ENCODE measurements at places on chromosomes 6 and 20.

GRCh38 chr6:15305496-15305895 is 59.6 kb downstream of the JARID2 start:
- no peak for DNase-seq
- peaks cover 36% of the 10 kb centered on the region for H3K4me1 ChIP-seq
- H3K27ac ChIP-seq = no peak overlapping the region
- no peaks in the 10 kb centered on the region for H3K27me3 ChIP-seq
- no peak overlapping the region for H3K4me3 ChIP-seq

DNA sequence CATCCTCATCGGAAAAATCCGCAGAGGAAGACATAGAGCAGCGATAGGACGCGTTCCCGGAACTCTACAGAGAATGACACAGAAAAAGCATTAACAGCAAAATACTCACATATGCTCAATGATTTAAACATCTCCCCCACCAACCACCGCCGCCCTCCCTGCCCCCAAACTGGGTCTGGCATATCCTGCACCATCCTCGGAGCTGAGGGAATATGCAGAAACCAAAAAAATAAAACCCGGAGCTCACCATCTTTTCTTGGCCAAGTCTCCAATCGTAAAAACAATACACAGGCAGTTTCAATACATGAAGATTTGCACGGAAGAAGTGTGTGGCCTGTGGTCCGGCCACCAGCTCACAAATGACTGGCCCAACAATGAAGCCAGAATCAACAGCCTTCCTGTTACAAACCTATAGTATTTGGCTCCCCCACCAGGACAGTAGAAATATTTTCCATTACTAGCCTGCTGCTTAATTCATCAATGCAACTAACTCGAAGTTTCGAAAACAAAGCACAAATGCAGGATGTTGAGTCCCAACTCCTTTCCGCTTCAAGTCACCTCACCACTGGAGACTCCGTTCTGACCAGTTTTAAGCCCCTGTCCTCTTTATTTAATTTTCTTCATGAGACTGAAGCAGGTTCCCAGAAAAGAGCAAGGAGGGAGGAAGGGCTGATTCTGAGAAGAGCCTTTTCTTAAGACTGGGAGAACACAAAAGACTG is 103.2 kb upstream of the BEND6 start:
- H3K4me3 ChIP-seq = peak overlapping the region; percentile 10
- no peaks in the 10 kb centered on the region for H3K36me3 ChIP-seq
- H3K27ac ChIP-seq = no peak overlapping the region
- no peaks in the 10 kb centered on the region for H3K4me1 ChIP-seq

DNA sequence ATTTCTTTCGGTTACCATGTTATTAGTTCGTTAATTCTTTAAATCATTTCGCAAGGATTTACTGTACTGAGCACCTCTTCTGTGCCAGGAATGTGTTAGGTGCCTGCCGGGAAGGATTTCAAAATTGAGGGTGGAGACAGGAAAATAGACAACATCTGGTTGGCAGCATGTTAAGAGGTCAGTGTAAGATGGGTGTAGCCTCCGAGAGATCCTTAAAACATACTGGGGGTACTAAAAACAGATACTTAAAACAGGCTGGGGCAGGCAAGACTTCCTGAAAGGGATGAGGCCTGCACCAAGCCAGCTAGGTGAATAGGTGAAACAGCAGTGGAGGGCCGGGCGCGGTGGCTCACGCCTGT is 178.0 kb upstream of the SGK1 start:
- H3K27ac ChIP-seq = no peak overlapping the region
- DNase-seq = no peak
- H3K4me3 ChIP-seq = no peak overlapping the region
- no peaks in the 10 kb centered on the region for H3K4me1 ChIP-seq

DNA sequence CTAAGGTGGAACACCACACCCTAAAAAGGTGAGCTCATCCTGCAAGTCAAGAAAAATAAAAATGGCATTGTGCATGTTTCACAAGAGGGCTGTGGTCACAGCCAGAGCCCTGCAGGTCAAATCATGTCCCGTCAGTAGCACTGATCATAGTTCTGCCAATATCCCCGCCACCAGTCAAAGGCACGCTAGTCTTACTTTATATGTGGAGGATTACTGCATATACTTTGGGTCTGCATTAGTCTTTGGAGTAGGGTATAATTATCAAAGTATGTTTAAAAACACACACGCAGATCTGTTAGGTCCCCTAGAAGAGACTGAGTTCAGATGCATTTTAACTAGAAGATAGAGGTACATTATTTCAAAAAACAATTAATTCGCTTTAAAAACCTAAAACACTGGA is 1.8 kb downstream of the PERP start:
- H3K36me3 ChIP-seq = no peaks in the 10 kb centered on the region
- H3K27me3 ChIP-seq = no peaks in the 10 kb centered on the region
- peaks cover 10% of the 10 kb centered on the region for H3K4me1 ChIP-seq
- no peak overlapping the region for H3K4me3 ChIP-seq

GRCh38 chr6:117215353-117216090 is 49.8 kb upstream of the VGLL2 start:
- no peaks in the 10 kb centered on the region for H3K4me1 ChIP-seq
- no peak overlapping the region for H3K4me3 ChIP-seq
- DNase-seq = no peak
- H3K27me3 ChIP-seq = no peaks in the 10 kb centered on the region

GRCh38 chr6:69370763-69371162 is 426.0 kb downstream of the LMBRD1 start:
- H3K27ac ChIP-seq = no peak overlapping the region
- no peak for DNase-seq
- H3K27me3 ChIP-seq = no peaks in the 10 kb centered on the region
- H3K4me3 ChIP-seq = no peak overlapping the region
- H3K4me1 ChIP-seq = no peaks in the 10 kb centered on the region

GRCh38 chr6:89433252-89434149 is 549 bp downstream of the ANKRD6 start:
- H3K27me3 ChIP-seq = no peaks in the 10 kb centered on the region
- peak overlapping the region; percentile 75 for H3K27ac ChIP-seq
- peak; percentile 71 for DNase-seq
- H3K36me3 ChIP-seq = no peaks in the 10 kb centered on the region
- peaks cover 3% of the 10 kb centered on the region for H3K4me1 ChIP-seq
- H3K4me3 ChIP-seq = peak overlapping the region; percentile 33

GRCh38 chr6:17662585-17662984 is 44.1 kb downstream of the NUP153 start:
- DNase-seq = no peak
- no peak overlapping the region for H3K27ac ChIP-seq
- H3K27me3 ChIP-seq = no peaks in the 10 kb centered on the region
- H3K4me3 ChIP-seq = no peak overlapping the region
- H3K36me3 ChIP-seq = peaks cover 25% of the 10 kb centered on the region

- no peak overlapping the region for H3K27ac ChIP-seq
- no peaks in the 10 kb centered on the region for H3K4me1 ChIP-seq
- H3K4me3 ChIP-seq = no peak overlapping the region
- DNase-seq = peak; percentile 68
- H3K36me3 ChIP-seq = no peaks in the 10 kb centered on the region
These were observed 20.2 kb upstream of the GJE1 start for GRCh38 chr6:142112451-142113061.

DNA sequence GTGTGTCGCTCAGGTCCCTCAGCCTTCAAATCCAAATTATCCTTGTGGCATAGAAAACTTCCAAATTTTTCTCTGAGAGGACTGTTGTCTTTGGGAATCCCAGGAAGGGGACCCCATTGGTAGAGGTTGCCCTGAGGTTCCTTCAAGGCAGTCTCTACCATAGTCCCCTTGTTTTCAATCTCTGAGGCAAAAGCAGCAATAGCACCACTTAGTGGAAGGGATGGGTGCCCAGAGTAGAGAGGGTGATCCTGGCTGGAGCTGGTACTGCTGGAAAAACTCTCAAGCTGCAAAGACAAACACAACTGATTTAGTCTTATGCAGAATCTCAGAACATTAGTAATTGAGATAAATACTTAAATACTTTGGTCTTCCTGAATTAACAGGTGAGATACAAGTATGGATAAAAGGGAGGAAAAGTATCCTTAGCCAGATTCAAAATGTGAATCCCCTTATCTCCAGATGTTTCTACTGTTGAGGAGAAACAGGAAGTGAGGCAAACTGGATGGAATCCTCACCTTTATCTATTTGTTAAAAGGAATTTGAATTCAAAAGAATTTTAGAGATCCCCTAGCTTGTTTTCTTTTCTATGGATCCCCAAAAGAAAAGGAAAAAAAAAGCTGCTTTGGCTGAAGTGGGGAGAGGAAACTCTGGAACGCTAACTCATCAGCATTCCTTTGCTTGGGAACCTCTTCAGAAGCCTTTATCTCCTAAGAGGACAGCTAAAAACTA is 13.4 kb downstream of the ZNF318 start:
- no peaks in the 10 kb centered on the region for H3K4me1 ChIP-seq

DNA sequence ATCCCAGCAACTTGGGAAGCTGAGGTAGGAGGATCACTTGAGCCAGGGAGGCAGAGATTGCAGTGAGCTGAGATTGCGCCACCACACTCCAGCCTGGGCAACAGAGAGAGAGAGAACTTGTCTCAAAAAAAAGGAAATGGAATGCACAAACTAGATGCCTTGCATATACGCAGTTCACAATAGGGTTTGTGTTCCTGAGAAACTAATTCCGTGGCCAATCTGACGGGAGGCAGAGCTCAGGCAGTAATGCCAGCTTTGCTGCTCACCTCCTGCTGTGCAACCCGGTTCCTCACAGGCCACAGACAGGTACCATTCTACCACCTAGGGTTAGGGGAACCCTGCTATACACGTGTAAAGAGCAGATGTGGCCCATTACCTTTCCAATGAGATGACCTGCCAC is 1.4 kb downstream of the CDK5RAP1 start:
- DNase-seq = no peak
- no peak overlapping the region for H3K4me3 ChIP-seq
- H3K27ac ChIP-seq = no peak overlapping the region
- H3K27me3 ChIP-seq = no peaks in the 10 kb centered on the region

- peak; percentile 27 for DNase-seq
- no peaks in the 10 kb centered on the region for H3K36me3 ChIP-seq
- peak overlapping the region; percentile 89 for H3K27ac ChIP-seq
- no peaks in the 10 kb centered on the region for H3K27me3 ChIP-seq
- H3K4me3 ChIP-seq = peak overlapping the region; percentile 75
- H3K4me1 ChIP-seq = peaks cover 16% of the 10 kb centered on the region
These were observed 1.1 kb upstream of the PHF10 start for GRCh38 chr6:169725125-169726048.

DNA sequence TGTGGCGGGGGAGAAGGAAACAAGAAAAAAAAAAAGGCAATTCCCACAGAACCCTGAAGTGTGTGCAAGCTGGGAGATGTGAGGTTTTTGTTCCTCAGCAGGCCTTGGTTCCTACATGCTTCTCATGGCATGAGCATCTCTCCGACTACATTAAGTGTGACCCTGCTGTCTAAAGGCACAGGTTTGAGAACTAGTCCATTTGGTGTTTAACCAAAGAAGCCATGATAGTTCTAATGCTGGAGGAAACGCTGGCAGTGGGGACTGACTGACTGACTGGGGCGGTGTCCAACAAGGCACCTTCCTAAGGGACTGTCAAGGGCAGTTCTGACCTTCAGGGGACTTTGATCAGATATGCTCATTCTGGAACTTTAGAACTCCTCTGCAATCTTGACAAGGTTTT is 3.8 kb downstream of the TXNDC5 start:
- H3K36me3 ChIP-seq = peaks cover 25% of the 10 kb centered on the region
- DNase-seq = no peak
- no peaks in the 10 kb centered on the region for H3K27me3 ChIP-seq
- H3K4me3 ChIP-seq = no peak overlapping the region
- H3K27ac ChIP-seq = no peak overlapping the region

GRCh38 chr6:150687508-150687907 is 87.8 kb downstream of the PLEKHG1 start:
- no peak overlapping the region for H3K4me3 ChIP-seq
- DNase-seq = peak; percentile 29
- H3K27ac ChIP-seq = no peak overlapping the region
- H3K36me3 ChIP-seq = no peaks in the 10 kb centered on the region
- peaks cover 21% of the 10 kb centered on the region for H3K4me1 ChIP-seq
- H3K27me3 ChIP-seq = no peaks in the 10 kb centered on the region

- H3K27me3 ChIP-seq = no peaks in the 10 kb centered on the region
- no peak overlapping the region for H3K27ac ChIP-seq
- H3K4me3 ChIP-seq = no peak overlapping the region
- H3K4me1 ChIP-seq = no peaks in the 10 kb centered on the region
- no peak for DNase-seq
These were observed 211.4 kb downstream of the FUT9 start for GRCh38 chr6:96227135-96227534.

DNA sequence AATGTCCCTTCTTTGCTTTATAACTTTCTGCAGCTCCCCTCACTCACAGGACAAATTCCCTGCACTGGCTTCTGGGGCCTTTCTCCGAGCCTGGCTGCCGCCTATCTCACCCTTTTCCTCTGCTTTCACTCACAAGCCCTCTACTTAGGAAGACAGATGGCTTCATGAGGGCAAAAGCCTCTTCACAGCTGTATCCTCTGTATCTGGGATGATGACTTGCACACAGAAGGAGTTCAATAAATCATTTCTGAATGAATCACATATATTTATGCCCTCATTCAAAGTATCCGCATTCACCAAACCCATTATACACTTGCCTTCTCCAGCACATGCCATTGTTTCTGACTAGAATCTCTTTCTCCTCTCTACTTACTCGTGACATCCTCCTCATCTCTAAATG is 159.0 kb upstream of the RIPOR2 start:
- DNase-seq = no peak
- H3K27me3 ChIP-seq = no peaks in the 10 kb centered on the region
- H3K4me3 ChIP-seq = no peak overlapping the region
- H3K27ac ChIP-seq = no peak overlapping the region

DNA sequence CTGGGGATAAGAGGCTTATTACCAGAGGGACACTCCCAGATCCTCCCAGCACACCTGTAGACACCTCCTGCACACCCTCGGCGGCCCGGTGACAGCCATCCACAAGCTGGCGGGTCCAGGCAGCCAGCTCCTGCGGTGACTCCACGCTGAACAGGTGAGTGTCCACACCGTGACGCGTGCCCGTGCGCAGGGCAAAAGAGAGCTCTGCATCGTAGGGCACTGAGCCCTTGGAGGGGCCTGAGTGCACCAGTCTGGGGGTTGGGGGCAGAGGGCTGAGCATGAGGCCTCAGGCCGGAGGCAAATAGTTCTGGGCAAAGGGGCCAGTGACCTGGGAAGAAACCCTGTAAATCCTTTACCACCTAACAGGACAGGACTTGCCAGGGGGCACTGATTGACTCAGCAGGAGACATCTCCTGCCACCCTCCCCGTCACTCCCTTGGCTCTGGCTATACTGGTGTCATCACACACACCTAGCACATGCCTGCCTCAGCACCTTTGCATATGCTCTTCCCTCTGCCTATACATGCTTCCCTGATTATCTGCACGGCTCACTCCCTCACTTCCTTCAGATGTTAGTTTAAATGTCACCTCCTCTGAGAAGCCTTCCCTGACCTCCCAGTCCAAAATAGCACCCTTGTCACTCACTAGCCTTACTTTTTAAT is 8.9 kb upstream of the CDK5RAP1 start:
- H3K36me3 ChIP-seq = peaks cover 45% of the 10 kb centered on the region
- H3K4me1 ChIP-seq = no peaks in the 10 kb centered on the region
- no peak overlapping the region for H3K27ac ChIP-seq
- no peaks in the 10 kb centered on the region for H3K27me3 ChIP-seq
- no peak for DNase-seq

- peaks cover 7% of the 10 kb centered on the region for H3K36me3 ChIP-seq
- no peaks in the 10 kb centered on the region for H3K27me3 ChIP-seq
- no peak overlapping the region for H3K4me3 ChIP-seq
- H3K4me1 ChIP-seq = peaks cover 26% of the 10 kb centered on the region
These were observed 86.2 kb upstream of the NFATC2 start for GRCh38 chr20:51628533-51629398.

GRCh38 chr6:135280375-135281136 is 99.4 kb downstream of the MYB start:
- no peaks in the 10 kb centered on the region for H3K27me3 ChIP-seq
- DNase-seq = no peak
- no peaks in the 10 kb centered on the region for H3K36me3 ChIP-seq
- H3K4me3 ChIP-seq = no peak overlapping the region
- no peaks in the 10 kb centered on the region for H3K4me1 ChIP-seq
